ENCODE measurements at places on chromosomes 2 and 18.

DNA sequence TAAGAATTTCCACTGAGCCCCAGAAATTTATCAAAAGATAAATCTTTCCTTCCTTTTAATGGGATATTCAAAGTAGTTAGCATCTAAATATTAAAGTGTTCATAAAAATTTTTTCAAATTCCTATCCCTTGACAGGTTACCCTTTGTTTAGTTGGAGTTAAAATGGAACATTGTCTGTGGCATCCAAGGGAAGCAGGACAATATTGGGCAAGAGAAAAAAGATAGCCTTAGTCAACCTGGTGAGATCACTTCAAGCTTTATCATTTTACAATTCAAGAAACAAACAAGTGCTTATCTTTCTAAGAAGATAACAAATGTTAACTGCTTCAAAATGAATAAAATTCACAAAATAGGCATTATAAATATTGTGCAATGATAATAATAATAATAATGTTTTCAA lies 21.7 kb downstream of the NR4A2 start:
- no peak for DNase-seq

DNA sequence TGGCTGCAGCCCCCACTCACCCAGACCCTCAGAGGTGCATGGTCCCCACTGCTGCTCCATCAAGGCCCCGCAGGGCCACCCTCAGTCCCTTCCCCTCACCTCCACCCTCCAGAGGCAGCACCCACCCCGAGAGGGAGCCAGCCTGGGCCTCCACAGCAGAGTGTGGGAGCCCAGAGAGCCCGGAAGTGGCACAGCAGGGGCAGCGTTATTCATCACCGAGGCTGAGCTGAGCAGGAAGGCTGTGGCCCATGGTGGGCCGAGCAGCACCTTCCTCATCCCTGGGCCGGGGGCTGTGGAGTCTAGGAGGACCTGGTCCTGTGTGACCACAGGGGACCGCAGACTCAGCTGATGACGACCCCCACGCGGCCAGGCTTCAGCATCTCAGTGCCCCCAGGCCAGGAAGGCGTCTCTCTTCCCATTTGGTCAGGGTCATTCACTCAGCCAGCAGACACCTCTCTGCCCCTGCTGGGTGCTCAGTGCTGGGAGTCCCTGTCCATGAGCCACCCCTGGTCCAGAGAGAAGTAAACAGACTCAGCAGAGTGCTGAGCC lies 258.1 kb downstream of the ATAD2B start:
- no peak for DNase-seq

- DNase-seq: no peak
Measured at GRCh38 chr18:48868468-48869466, 82.0 kb downstream of the SMAD7 start.

GRCh38 chr2:108640731-108641130 lies 78.6 kb upstream of the RANBP2 start:
- DNase-seq: no peak

DNA sequence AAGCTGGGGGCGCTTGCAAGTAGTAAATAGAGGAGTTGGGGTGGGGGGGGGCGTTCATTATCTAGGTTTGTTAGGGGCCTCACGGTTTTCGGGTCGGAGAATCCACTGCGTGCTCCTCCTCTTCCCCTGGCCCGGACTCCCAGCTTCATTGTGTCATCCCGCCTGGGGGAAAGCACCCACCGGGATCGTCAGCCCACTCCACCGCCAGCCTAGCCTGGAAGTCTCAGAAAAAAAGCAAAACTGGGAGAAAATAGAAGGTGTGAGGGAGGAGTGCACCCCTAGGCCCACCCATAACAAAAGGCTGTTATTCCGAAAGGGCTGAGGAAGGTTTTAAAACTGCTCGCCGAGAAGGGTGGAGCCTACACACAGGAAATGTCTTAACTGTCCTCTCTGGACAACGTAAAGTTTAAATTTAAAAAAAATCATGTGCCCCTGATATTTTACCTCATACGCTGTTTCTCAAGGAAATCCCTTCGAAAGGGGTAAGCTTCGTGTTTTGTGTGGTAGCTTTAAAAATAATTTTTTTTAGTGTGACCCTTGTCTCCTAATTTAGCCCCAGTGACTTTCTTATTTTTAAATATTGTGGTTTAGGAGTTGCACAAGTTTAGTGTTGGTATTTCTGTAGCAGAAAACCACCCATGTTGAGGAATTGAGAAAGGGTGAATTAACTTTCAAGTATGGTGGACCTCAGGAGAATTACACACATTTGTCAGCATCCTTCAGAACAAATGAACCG lies 104.2 kb downstream of the SPTBN1 start:
- DNase-seq: peak; percentile 76

DNA sequence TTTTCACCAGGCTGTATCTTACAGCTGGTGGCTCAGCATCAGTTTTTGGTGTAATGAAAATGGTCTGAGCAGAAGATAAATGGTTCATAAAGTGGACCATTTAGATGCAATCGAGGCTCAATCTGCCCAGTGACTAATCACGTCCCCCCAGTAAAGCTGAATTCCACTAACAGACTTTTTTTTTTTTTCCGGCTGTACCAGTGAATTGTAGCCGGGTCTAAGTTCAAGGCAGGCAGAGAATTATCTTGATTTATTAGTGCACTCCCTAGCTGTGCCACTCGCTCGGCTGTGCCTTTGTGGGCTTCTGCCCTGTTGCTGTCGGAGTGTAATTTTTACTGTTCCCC lies 215.1 kb upstream of the POU3F3 start:
- DNase-seq: no peak

- DNase-seq: no peak
Measured at GRCh38 chr2:194223218-194223617, 1433.8 kb upstream of the SLC39A10 start.
